ENCODE measurements at places on chromosomes 7 and 10.

- DNase-seq = no peak
These were observed 85.7 kb upstream of the NMT2 start for GRCh38 chr10:15253951-15254807.

GRCh38 chr7:132116369-132116768 lies 459.9 kb downstream of the PLXNA4 start:
- no peak for DNase-seq

DNA sequence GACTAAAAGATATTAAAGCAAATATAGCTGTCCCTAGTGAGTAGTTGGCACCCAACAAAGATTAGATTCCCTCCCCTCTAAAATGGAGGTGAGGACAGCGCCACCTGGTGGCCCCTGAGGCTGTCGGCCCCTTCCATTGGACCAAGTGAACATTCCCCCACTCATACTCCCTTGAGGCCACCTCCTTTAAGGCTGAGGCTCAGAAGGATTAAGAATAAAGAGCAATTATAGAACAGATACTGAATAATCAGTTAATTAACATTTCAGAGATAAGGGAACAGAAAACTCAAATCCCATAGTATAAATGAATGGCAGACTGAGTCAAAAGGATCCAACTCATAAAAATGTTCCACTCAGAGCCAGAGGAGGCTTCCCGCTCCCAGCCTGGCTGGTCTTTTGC lies 130.4 kb upstream of the GHITM start:
- DNase-seq = no peak

- no peak for DNase-seq
These were observed 185.2 kb upstream of the PPP1R3A start for GRCh38 chr7:114104035-114104434.

DNA sequence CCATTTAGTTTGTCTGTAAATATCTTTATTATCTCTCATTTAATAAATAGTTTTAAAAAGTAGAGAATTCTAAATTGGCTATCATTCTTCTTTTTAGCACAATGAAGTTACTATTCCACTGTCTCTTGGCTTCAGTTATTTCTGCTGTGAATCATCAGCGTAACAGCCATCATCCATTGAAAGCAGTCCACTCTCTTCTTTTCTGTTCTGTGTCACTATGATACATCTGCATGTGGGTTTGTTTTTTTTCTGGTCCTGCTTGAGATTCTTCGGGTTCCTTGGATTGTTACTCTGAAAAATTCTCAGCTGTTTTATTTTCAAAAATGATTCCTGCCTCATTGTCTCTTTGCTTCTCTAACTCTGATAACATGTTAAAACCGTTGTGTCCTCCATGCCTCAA lies 52.5 kb downstream of the CSGALNACT2 start:
- DNase-seq = no peak

- no peak for DNase-seq
These were observed 182.9 kb downstream of the ANK3 start for GRCh38 chr10:60206735-60207134.

DNA sequence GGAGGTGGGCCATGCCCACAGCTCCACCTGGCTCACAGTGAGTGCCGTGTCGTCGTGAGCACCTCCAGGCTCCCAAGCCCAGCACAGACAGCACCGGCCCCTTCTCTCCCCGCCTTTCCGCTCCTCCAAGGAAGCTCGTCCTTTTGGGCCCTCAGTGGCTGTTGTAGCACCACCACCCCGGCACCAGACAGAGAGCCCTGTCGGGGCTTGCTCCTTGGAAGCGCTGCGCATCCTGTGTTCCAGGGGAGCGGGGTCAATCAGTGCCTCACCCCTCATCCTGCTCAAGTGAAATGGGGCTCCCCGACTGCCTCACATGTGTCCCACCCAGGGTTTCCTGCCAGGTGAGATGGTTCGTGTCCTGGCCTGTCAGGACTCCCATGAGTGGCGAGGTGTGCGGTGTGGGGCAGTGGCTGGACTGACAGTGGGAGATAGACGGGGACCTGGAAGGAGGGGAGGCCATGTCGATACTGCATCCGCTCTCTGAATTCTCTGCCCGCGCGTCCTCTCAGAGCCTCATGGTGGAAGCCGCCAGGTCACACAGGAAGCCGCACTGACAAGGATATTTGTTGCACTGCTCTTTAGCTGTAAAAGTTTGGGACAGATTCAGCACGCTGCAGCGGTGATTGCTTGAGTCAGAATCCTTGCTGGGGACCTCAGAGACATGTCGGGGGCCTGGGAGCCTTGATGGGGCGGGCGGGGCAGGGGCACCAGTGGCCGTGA lies 107.1 kb downstream of the INPP5A start:
- DNase-seq = no peak

- no peak for DNase-seq
These were observed 307.6 kb upstream of the PHYHIPL start for GRCh38 chr10:58868736-58869435.

- DNase-seq = no peak
These were observed 710 bp upstream of the LDB3 start for GRCh38 chr10:86667421-86668181.

DNA sequence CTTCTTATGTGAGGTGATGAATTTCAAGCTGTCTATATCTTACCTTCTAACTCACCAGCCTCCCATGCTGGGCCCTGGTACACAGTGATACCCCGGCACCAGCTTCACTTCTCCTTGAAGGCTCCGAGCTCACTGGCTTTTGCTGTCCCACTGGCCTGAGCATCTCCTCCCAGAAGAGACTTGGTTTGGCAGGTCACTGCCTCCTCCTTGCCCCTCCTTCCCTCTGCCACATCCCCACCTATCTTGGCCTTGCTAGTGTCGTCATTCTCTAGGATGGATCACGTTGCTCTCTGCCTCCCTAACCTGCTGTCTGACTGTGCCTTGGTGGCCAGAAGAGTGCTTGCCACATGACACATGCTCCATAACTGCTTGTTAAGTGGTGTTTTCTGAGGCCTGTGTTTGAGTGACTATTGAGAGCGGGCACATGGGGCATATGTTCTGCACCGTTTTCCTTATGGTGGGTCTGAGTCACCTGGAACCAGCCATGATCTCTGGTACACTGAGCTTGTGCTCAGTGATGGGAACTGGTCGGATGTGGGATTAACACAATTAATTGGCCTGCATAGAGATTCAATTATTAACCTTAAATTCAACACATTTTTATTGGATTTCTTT lies 86.5 kb downstream of the TMEM178B start:
- no peak for DNase-seq

GRCh38 chr7:113004726-113005454 lies 81.7 kb downstream of the GPR85 start:
- DNase-seq = no peak

DNA sequence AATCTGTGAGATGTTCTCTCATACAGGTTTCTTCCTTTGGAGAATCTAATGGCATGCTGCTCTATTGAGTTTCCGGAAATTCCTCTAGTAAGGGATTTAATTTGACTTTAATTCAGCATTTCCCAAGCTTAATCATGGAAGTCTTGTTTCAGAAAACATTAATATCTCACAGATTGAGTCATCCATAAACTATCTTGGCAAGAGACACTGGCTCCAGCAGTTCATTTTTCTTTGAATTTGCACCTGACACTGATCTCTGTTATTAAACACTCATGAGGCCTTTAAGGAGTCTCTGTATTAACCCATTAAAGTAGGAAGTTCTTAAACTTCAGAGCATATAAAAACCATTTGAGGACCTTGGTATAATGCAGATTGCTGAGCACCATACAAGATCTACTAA lies 3.6 kb upstream of the ITGB8 start:
- no peak for DNase-seq

DNA sequence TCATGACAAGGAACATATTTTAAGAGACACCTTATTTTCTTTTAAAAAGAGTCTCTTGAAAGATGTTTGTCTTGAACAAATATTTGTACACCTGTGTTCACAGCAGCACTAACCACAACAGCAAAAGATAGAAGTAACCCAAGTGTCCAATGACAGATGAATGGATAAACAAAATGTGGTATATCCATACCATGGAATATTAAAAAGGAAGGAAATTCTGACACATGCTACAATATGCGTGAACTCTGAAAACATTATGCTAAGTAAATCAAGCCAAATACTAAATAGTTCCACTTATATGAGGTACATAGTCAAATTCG lies 17.8 kb downstream of the SGMS1 start:
- DNase-seq = no peak

GRCh38 chr7:31924251-31924650 lies 146.0 kb downstream of the PDE1C start:
- no peak for DNase-seq

GRCh38 chr7:36795451-36796021 lies 71.2 kb upstream of the AOAH start:
- no peak for DNase-seq

- no peak for DNase-seq
These were observed 47.1 kb upstream of the UCN3 start for GRCh38 chr10:5317547-5318107.

GRCh38 chr7:32250471-32251260 lies 180.5 kb upstream of the PDE1C start:
- no peak for DNase-seq

DNA sequence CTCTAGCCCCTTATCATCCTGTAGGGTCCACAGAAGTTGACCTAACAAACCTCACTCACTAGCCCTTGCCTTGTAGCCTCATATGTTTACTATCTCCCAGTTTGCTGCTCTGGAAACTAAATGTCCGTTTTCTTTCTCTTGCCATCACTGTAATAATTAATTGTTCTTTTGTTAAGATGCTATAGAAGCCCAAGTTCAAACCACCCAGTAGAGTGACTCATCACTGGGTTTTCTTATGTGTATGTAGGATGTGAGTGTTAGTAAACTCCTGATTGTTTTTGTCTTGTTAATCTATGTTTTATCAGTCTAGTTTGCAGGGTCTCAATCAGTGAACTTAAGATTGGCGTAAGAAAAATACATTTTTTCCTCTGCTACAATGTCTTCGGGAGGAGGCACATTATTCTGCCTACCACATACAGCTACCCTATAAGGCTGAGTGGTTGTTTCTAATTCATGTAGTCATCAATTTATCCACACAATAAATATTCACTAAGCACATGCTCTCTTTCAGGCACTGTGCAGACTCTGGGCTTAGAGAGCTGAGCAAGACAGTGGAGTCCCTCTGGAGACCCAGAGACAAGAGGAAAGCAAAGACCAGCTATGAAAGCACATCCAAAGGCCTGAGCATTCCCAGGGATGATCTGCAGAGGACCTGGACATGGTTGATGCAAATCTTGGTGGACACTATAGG lies 474.1 kb upstream of the AKR1E2 start:
- DNase-seq = no peak

GRCh38 chr10:9926003-9926402 lies 1091.7 kb upstream of the CELF2 start:
- DNase-seq = no peak

GRCh38 chr10:69389827-69390490 lies 26.8 kb downstream of the TACR2 start:
- DNase-seq = no peak

DNA sequence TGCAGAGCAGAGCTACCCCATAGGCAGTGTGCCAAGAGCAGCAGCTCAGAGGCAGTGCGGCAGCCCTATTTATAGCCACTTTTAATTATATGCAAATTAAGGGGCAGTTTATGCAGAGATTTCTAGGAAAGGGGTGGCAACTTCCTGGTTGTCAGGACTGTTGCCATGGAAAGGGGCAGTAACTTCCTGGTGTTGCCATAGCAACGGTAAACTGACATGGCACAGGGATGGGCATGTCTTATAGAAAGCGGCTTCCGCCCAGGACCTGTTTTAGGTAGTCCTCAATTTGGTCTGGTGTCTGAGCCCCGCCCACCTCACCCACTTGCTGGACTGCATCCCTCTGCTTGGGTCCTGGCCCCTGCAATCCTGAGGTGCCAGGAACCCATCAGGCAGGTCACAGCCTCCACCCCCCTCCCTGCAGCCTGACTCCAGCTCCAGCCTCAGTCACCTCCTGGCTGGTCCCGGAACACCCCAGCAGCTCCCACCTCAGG lies 115.8 kb downstream of the TMEM130 start:
- peak; percentile 48 for DNase-seq

- DNase-seq = no peak
These were observed 14.6 kb downstream of the MINDY4 start for GRCh38 chr7:30785786-30786185.

GRCh38 chr10:33183655-33184054 lies 150.8 kb downstream of the NRP1 start:
- DNase-seq = no peak

GRCh38 chr7:6252748-6253147 lies 19.7 kb downstream of the CYTH3 start:
- DNase-seq = no peak

GRCh38 chr7:48887500-48887899 lies 36.8 kb upstream of the CDC14C start:
- no peak for DNase-seq

DNA sequence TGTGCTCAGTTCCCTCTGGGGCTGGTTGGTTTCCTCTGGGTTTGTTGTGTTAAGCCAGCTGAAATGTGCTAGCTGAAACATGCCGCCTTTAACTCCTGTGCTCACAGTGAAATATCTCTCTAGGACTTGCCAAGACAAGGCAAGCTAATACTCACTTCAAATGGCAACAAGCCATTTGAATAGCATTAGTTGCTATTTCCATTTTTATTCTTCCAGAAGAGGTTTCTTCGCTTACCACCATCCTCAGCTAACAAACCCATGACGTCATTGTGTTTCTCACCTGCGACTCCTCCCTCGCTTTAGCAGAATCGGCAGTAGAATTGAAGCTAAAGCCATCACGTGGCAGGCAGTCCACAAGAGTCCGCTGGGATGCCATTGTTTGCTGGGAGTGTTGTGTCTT lies 61.3 kb downstream of the ZNF22 start:
- DNase-seq = no peak

DNA sequence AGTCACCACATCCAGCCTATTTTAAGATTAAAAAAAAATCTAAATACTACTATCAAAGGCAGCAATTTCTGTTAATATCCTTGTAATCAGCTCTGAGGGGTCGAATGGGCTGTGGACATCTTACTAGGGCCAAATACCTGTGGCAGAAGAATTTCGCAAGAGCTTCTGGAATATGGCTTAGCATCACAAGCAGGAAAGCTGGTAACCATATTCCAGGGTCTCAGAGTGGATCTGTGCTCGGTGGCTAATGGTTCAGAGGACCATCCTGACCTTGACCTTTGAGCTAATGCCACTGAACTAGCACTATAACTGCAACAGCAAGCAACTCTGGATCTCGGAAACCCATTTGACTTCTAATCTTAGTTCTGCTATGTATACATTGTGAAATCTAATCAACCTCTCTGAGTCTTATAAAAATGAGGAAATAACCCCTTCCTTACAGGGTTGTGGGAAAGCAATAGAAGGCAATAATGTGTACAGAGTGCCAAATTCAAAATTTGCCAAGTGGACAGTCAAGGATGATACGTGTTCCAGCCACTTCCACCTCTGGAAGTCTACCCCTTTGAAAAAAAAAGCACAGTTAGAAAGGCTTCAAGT lies 65.5 kb downstream of the CYP26A1 start:
- no peak for DNase-seq

GRCh38 chr7:66549466-66549865 lies 79.2 kb upstream of the KCTD7 start:
- no peak for DNase-seq

GRCh38 chr7:35374858-35375257 lies 121.0 kb upstream of the TBX20 start:
- DNase-seq = no peak
